ENCODE measurements at places on chromosomes 4 and X.
A peak's percentile ranks its signal among the peaks of the same experiment; 100 is the strongest.

DNA sequence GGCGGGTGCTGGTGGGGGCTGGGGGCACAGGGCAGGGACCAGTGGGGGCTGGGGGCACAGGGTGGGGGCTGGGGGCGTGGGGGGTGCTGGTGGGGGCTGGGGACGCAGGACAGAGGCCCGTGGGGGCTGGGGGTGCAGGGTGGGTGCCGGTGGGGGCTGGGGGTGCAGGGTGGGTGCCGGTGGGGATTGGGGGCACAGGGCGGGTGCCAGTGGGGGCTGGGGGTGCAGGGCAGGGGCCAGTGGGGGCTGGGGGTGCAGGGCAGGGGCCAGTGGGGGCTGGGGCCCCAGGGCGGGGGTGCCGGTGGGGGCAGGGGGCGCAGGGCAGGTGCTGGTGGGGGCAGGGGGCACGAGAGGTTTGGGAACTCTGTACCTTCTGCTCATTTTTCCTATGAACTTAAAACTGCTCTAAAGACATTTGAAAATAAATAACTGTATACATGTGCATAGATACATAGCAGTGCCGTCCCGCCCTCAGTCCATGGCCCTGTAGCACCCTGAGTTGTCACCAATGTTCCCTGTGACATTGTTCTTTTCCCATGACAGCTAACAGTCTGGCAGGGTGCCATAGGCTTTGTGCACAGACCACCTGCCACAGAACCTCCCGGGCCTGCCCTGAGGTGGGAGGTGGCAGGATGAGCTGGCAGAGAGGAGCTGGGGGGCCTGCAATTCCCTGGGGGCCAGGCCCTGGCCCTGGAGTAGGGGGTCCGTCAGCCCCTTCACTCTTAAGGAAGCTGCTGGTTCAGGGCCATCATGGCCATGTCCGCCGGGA lies 35.6 kb upstream of the ADRA2C start:
- DNase-seq: no peak

DNA sequence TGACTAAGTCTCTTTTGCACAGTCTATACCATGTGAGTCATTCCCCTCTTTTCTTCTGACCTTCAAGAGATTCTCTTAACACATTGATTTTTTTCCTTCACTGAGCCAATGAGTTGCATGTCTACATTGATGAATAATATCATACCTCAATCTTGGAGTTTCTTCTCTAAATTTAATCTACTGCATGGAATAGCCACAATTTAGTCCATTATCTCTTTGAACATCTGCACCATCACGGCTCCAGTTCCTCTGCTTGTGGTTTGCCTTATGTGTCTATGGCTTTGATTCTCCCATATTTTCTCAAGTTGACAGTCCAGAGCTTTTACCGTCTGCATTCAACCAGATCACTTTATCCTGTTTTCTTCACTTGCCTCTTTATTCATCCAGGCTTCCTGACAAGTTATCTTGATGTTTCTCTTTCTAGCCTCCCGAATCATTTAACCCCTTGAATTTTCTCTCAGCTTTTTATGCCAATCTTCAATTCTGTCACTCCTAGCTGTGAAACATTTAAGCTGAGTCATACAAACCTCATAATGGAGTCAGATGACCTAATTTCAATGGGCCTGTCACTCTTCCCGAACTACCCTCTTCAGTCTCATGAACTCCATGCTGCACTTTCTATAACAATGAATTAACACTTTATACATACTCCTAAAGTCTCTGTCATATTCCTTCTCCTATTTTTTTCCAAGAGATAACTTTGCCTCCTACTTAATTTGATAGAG lies 222.3 kb downstream of the CPE start:
- DNase-seq: no peak

DNA sequence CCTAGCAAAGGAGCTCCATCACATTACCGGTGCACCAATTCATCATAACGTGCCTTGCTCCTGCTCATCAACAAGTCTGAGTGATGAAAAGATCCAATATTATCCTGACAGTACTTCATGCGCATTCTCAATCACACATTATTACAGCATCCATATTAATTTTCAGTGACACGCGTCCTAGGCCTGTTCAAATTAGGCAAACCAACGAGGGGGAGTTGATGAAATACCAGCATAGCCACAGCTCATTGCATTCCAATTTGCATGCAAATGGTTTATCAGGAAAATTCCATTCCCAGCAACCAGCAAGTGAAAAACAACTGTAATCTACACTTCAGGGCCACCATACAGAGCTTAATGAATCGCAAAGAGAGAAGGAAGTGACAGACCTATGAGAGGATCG lies 236.9 kb downstream of the DCLK2 start:
- DNase-seq: no peak

GRCh38 chr4:1357356-1358248 lies 10.6 kb downstream of the UVSSA start:
- no peak for DNase-seq

DNA sequence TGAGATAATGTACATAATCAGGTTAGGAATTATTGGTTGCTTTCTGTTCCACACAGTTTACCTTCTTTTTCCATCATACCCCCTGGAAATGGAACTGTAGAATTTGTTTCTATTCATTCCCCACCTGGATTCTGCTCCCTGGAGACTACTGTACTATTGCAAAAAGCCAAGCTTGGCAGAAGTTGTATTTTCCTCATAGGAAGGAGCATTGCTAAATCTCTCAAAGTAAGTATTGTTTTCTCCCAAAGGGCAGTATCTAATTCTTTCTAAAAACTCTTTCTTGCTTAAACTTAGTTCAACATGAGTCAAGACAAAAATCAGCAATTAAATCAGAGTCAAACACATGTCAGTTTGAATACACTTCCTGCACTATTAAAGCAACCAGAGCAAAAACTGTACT lies 136.2 kb downstream of the CDS1 start:
- no peak for DNase-seq

DNA sequence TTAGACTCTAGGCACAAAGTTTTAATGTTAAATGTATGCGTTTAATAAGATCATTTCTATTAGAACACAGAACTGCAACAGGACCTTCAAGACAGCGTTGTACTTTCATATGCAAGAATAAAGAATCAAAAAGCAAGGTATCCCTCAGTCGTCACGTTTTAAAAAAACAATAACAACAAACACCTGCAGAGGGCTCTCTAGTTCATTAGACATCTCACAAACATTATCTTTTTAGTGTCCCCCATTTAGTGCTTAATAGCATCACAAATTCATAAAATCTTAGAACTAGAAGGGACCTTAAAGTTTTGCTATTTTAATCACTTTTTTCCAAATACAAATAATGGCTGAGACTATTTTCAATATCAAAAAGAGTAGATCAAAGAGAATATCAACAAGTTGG lies 236.6 kb downstream of the DCHS2 start:
- no peak for DNase-seq

GRCh38 chr4:166602068-166602467 lies 632.2 kb downstream of the SPOCK3 start:
- DNase-seq: no peak

DNA sequence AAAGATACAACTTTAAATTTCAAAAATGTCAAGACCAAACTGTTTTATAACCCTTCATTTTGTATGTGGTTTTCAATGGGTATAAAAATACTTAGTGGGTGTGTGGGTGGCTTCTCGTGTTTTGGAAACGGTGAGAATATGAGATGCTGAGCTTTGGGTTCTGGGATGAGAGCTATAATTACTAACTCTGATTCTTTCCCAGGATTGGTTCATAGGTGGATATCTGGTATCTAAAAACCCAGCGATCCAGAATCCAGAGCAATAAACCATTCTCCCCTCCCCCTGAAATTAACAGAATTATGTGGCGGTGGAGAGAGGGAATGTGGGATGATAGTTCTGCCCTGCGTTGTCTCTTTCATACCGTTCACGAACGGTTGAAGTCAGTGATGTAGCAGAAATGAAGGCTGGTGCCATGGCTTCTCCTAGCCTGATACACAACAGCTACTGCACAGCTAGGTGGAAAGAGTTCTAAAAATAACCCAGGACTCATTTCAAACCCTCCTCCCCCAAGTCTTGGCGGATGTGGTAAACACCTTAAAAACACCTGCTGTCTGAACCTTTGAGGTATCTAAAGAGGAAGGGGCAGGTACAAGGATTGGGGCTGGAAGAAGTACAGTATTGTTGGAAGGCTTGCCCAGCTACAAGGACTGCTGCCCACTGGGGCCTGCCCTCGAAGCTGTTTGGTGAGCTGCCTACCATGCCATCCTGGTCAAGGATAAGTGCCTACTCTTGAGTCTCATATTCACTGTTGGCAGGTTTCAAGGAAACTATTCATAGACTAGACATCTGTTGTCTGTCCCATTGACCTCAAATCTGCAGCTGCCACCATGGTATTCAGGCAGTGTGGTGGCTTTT lies 44.5 kb downstream of the SEPTIN11 start:
- DNase-seq: peak; percentile 52

DNA sequence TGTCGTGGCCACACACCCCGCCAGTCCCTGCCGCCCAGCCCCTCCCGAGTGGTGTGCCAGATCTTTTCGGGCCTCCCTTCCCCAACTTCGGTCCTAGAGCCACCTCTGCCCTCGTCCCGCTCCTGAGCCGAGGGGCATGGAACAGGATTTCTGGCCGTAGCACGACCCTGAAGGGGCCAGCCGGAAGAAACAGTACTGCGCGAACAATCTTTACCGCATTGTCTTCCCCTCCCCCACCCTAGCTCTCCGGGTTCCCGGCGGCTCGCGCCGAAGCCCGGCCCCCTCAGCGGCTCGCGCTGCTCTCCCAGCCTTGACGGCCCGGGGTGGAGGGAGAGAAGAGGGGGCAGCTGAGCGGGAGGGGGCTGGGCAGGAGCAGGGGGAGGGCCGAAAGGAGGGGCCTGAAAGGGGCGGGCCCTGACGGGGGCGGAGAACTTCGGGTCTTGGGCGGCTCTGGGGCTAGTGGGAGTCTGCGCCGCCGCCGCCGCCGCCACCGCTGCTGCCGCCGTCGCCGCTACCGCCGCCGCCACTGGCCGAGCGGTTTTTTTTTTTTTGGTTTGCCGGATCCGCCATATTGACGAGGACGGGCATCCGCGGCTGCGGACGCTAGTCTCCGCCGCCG lies at the start of gene USP9X:
Gene USP9X, plus strand, starts transcription at position 553 of the 619 bp plus-strand sequence. CDS start 38,184 bp downstream, outside the sequence.
- DNase-seq: peak; percentile 84

- DNase-seq: no peak
Measured at GRCh38 chr4:20193141-20193936, 58.4 kb upstream of the SLIT2 start.

- no peak for DNase-seq
Measured at GRCh38 chr4:36159208-36159607, 85.1 kb downstream of the ARAP2 start.

- DNase-seq: no peak
Measured at GRCh38 chrX:144333429-144333828, 449.6 kb downstream of the UBE2NL start.

GRCh38 chr4:125522992-125523391 lies 208.2 kb downstream of the FAT4 start:
- no peak for DNase-seq

DNA sequence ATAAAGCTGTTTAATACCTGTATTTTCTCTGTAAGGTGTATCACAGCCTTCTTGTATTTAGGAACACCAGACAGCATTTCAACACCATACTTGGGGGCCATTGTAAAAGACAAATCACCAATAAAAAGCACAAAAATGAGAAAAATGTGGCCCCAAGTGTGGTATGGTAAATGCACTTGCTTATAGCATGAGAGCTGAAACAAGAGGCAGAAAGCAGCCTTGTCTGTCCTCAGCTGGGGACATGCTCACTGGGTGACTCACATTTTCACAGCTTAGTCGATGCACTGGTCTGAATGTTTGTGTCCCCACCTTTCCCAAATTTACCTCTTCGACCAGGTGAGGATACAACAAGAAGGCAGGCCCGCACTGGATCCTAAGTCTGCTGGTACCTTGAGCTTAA lies 639.7 kb upstream of the AGA start:
- DNase-seq: no peak

GRCh38 chrX:25442499-25442898 lies 426.7 kb upstream of the ARX start:
- DNase-seq: no peak

- DNase-seq: no peak
Measured at GRCh38 chr4:9867751-9868425, 86.5 kb downstream of the DRD5 start.

- DNase-seq: no peak
Measured at GRCh38 chr4:80268936-80269335, 2.5 kb downstream of the FGF5 start.

DNA sequence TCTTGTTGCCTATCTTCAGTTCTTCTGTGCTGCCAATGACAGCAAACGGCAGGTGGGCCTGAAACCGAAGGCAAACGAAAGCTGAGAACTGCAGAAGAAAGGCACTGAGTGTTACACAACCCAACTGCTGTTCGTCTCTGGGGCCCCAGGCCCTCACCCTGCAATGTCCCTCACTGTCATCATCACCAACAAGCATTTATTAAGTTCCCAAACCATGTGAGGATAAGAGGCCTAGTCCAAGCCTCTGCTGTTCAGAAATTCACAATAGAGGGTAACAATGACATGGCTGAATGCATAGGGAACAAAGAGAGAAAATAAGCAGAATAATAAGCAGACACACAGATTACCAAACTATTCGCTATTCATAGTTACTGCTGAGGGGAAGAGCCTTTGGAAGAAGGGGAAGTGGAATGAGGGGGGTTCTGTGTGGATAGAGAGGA lies 34.5 kb upstream of the NKRF start:
- no peak for DNase-seq

DNA sequence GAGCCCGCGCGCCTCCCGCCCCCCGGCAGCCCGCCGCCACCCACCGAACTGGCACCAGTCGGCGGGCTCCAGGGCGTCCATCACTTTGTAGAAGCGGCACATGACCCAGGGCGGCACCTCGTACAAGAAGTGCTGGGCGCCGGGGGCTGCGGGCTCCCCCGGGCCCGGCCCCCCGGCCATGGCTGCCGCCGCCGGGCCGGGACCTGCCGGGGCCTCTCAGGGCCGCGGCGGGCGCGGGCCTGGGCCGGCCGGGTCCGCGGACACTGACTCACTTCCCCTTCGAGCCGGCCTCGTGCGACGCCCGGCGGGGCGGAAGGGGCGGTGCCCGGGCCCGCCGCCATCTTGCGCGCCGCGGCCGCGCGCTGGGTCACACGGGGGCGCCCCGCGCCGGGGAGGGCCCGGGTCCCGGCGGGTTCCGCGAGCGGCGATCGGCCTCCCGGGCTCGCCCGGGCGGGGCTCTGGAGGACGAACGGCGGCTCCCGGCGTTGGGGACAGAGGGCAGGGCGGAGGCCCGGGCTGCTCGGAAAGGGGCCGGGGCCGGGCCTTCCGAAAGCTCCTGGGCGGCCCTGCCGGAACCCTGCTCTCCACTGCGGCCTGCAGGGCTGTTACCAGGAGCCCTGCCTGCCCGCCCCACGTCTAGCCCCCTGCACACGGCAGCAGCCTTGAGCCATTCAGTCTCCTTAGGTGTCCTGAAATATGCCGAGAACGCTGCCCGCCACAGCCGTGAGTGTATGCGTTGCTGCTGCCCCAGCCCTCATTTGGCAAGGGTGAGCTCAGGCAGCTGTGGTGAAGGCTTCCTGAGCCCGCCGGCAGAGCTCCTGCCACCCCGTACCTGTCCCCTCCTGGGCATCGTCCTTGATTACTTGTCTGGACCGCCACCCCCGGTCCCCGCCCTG lies at the start of gene IRAK1:
Gene IRAK1, minus strand, starts transcription at position 270 of the 896 bp plus-strand sequence. Its CDS starts 90 bp downstream, at position 180.
- peak; percentile 57 for DNase-seq

- DNase-seq: no peak
Measured at GRCh38 chrX:147736045-147736444, 175.7 kb upstream of the FMR1 start.

GRCh38 chr4:178480881-178481280 lies 1038.6 kb upstream of the AGA start:
- DNase-seq: no peak

All from activated CD4-positive, alpha-beta T cell treated with anti-CD3 and anti-CD28 coated beads for 4 hours (primary cell).